ENCODE measurements at places on chromosomes 1 and 21.

DNA sequence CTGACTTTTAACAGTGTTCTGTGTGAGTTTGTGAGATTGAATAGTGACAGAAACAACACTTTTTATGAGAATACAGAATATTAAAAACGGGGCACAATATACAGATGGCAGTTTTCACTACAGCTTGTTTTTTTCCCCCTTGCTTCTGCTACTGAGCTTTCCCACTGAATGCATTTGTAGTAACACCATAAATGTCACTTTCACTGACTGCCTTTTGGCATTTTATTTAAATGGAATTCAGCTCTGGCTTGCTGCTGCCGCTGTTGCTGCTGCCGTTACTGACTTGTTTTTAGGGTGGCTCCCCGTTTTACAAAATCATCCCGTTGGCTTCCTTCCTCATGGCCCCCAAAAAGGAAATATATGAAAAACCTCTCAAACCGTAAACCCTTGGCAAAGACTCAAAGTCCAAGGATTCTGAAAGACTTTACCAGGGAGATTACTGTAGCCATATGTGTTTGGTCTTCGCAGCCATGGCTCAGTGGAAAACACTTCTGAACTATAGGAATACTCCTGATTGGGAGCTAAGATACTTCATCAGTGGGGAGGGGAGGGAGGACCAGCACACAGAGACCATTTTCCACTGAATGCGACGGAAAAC, 151.0 kb downstream of the NUF2 start:
- DNase-seq = no peak

DNA sequence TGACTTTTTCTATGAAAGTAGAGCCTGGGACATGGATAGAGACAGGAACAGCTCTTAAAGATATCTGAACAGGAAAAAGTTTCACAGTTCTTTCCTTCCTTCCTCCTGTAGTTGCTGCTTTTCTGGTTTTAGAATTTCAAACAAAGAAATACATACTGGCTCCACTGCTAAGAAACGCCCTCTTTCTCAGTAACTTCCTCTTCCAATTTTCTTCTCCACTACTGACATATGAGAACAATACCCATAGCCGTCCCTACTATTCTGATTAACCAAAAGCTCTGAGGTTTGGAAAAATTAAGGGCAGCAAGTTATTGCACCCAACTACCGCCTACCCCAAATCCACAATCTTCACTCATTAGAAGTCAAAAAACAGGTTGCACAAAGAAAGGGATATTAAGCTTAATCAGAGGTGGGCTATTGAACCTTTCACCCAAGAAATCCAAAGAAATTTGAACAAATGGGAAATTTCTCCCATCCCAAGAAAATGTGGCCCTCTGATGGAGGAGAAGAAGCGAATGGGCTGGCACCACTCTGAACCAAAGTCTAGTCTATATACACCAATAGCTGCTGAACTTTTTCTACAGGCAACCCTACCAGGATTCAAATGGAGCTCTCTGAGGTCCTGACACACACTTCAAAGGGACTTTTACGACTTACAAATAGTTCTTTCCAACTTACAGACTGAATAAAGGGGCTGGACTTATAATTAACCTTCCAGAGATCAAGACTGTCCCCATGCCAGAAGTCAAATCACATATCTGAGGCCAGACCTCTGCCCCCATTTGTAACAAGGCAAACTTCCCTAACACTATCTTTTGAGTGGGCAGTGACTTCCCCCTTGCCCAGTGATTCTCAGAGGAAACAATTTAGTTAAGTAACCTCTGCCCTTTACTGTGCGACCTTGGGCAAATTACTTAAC, 1.7 kb downstream of the WASF2 start:
- peak; percentile 19 for DNase-seq

GRCh38 chr1:184911103-184911745, 63.1 kb downstream of the NIBAN1 start:
- no peak for DNase-seq

DNA sequence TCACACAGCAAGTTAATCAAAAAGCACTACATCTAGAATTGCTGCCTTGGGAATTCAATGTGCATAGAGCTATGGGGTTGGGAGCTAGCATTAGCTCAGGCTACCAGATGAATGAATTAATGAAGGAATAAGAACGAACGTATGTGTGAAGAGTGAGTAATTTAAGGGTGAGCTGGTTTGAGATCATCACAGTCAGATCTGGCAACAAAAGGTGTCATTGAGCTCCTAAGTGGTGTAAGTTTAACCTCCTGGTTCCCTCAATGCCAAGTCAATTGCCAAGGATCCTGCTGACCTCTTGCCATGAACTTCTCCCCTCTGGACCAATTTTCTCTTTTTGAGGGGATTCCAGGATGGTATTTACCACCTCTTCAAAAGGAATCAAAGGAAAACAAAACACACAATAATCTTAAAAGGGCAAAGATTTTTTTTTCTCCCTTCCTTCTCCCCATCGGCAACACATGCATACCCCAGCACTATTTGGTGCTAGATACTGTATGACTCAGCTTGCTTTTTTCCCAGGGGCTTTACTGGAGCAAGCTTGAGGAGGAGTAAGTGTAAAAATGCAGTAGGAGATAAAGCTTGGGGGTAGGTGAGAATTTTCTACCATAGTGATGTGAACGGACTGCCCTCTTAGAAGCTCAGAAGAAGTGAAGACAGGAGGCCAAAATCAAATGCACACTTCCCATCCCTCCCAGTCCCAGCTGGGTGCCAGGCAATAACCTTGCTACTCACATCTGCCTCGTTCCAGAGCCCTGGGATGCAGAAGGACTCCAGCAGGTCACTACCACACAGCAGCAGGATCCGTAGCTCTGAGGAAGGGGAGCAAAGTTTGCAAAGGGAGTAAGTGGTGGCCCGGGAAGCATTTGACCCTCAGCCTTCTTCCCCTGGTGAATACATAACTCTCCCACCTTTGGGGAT, 92.0 kb downstream of the LAMC2 start:
- no peak for DNase-seq

GRCh38 chr1:23167353-23168078, 1.1 kb downstream of the LUZP1 start:
- peak; percentile 48 for DNase-seq

DNA sequence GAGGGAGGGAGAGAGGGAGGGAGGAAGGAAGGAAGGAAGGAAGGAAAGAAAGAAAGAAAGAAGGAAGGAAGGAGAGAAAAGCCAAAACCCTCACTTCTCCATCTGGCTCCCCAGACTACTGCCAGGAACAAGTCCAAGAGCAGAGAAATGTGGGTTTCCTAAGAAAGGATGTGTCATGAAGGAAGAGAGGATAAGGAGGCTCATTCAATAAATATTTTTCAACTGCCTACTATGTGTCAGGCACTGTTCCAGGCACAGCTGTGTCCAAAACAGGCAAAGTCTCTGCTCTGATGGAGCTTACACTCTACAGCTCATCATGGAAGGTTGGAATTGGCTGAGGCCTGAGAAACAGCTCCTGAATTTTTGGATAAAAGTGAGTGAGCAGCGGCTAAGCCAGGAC, 42.6 kb upstream of the ATP2B4 start:
- no peak for DNase-seq

DNA sequence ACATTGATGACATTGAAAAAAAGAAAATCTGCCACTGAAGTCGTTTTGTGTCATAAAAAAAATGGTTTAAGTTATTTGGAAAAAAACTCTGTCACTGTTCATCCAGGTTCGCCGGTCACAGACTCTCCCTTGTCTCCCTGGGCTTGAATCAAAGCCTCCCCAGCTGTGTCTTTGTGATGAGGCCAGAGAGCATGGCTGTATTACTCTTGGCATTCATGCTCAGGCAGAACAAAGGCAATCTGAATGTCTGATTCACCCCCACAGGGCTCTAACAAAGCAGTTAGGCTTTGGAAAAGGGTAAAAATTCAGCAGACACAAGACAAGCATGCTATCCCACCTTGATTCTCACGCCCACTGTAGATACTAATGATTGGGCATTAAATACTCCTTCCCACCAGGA, 304.3 kb upstream of the PLD5 start:
- DNase-seq = no peak

DNA sequence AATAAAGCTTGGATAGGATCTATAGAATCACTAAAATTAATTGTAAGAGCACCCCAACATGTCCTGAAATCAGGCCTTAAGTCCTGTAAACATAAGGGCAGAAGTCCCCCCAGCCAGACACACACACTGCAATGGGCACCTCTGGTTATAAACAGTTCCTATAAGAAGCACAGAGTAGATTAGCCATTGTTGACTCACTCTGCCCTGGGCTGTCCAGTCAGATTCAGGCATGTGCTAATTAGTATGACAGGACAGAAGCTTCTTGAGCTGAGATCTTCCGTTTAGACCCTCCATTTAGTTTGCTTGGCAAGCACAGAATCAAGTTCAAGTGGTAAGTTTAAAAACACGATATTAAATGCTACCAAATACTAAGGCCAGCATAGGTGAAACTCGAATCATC, 11.8 kb upstream of the DENND1B start:
- DNase-seq = no peak

- DNase-seq = no peak
These were observed 20.4 kb downstream of the DENND2D start for GRCh38 chr1:111179968-111180533.

- DNase-seq = no peak
These were observed 338.1 kb upstream of the SNX7 start for GRCh38 chr1:98323388-98323787.

DNA sequence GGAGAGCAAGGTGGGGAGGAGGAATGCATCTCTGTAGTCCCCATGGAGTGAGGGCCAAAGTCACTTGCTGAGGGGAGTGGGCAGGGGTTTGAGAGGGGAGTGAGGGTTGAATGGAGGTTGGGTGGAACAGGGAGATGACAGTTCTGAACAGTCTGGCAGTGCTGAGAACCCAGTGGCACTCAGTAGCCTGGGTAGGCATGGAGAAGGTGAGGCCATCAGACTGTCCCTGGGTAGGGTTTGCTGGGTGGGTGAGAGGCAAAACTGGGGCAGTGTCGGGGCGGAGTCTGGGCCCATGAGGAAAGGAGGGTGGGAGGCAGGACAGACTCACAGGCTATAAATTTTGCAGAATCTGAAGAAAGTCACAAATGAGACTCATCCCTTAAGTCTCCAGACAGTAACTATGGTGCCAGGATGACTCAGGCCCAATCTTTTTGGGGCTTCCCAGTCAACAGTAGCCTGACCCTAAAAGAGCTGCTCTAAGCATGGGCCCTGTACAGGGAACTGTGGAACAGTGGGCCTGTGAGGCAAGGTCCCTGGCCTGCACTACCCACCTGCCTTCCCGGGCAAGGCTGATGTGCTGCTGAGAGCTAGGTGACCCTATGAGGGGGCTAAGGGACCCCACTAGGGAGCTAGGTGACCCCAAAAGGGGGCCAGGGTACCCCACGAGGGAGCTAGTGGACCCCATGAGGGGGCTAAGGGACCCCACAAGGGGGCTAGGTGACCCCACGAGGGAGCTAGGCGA, 51.0 kb upstream of the DMRTB1 start:
- DNase-seq = no peak

DNA sequence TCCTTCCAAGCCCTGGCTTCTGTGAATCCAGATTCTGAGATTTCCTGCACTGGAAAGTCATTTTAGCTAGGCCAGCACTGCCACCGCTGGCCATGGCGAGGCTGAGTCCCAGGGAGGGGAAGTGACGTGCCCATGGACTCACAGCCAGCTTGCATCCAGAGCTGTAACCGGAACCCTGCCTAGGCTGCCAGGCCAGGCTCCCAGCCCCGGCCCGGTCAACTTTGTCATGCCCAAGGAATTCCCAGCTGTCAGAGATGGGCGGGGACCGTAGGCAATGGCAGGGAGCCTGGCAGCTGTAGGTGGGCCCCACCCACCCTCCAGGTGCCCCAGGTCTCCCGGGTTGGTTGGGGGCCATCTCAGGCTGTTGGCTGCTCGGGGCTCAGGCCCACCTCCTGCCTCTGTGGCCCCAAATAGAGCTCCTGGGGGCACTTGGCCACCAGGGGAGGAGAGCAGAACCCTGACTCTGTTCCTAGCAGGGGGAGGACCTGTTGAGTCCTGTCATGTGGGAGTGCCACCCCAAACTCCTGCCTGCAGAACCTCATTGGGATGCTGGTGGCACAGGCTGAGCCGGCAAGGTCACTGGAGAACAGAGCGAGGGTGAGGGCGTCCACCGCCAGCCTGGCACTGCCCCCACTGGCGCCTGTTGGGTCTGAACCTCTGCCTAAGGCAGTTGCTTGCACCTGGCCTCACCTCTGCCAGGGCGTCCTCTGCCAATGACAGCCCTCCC, 57.8 kb downstream of the FOXO6 start:
- DNase-seq = no peak

GRCh38 chr1:157691285-157691920, 9.2 kb downstream of the FCRL3 start:
- DNase-seq = no peak

GRCh38 chr1:30085811-30086770, 637.3 kb downstream of the MATN1 start:
- DNase-seq = peak; percentile 44

- no peak for DNase-seq
These were observed 29.3 kb downstream of the ZSCAN20 start for GRCh38 chr1:33501774-33502173.

- DNase-seq = no peak
These were observed 53.6 kb upstream of the GPR153 start for GRCh38 chr1:6314503-6314902.

DNA sequence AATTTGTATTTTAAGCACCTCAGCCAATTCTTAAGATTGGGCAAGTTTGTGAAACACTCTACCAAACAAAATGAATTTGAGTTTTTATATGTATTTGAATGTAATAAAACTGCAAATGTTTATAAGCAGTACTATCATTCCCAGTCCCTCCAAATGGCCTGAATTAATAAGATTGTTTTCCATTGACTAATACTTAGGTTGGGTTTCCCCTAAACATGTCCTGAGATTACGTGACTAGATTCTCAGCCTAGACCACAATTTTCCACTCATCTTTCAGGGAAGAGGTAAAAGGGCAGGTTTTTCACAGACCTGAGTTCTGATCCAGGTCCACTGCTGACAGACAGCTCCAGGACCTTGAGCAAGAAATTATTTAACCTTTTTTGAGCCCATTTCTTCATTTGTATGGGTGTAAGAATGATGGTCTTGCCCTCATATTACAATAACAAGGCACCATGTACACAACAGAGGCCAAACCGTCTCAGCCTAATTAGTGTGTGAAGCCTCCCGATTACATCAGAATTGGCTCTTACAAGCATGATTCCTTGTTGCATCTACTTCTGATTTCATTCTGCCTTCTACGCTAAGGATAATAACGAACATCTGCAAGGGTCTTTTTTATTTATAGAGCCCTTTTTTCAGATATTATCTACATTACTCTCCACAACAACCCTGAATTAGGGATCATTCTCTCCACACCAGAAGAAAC, 51.2 kb downstream of the BEND5 start:
- DNase-seq = no peak

- no peak for DNase-seq
These were observed 14.8 kb upstream of the PIGM start for GRCh38 chr1:160046494-160047110.

- no peak for DNase-seq
These were observed 66.0 kb downstream of the PGBD5 start for GRCh38 chr1:230359992-230360668.

DNA sequence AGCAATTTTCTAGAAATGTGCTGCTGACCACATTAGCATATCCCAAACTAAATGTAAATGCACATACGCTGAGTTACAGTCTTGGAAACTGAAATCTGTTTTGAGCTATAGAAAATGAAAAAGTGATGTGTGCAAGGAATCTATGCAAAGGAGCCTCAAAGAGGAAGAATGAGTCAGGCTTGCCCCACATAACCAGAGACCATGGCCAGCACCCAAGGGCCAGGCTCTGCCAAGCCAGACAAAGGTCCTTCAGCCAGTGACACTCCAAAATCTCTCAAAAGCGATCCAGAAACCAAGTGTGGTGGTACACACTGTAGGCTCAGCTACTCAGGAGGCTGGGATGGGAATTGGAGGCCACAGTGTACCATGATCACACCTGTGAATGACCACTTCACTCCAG, 195.2 kb downstream of the TOMM20 start:
- peak; percentile 31 for DNase-seq

- no peak for DNase-seq
These were observed 255.7 kb downstream of the COL11A1 start for GRCh38 chr1:102852613-102853012.

Data from activated CD4-positive, CD25-positive, alpha-beta regulatory T cell treated with anti-CD3 and anti-CD28 coated beads, Interleukin-2, amount 50 U/mL, for 72 hours (primary cell).